ENCODE measurements at places on chromosomes 16 and 17.

DNA sequence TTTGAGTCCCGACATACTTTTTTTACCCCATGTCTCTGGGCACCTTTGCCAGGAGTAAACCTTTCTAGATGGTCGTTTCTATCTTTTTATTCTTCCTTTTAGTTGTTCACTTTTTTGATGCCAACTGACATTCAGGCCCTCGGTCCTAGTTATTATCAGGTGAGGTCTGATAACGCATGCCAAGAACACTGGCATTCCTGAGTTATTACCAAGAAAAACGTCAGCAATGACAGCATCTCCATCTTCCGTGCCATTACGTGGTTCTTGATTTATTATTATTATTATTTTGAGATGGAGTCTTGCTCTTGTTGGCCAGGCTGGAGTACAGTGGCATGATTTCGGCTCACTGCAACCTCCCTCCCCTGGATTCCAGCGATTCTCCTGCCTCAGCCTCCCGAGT lies 21.4 kb downstream of the HASPIN start:
- DNase-seq = no peak

GRCh38 chr16:30844671-30845449 lies 49.0 kb downstream of the BCL7C start:
- DNase-seq = no peak

DNA sequence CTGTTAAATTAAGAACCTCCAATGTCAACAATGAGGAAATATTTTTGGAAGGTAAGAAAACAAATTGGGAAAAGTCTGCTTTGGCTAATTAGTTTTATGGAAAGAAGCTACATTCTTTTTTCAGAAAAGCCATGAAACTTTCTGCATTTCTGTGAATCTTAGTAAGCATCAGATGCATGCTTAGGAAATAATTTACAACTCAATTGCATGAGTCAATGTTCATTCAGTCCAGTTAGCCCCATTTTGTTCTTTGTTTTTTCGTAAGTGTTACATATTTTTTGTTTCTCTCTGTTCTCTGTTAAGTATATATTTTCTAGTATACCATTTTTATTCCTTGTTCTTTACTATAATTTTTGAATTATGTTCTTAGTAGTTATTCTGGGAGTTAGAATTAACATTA lies 195.2 kb upstream of the KIF2B start:
- DNase-seq = no peak

GRCh38 chr16:62638964-62639870 lies 603.0 kb upstream of the CDH8 start:
- DNase-seq = no peak
